ENCODE measurements at places on chromosomes 12 and 14.

DNA sequence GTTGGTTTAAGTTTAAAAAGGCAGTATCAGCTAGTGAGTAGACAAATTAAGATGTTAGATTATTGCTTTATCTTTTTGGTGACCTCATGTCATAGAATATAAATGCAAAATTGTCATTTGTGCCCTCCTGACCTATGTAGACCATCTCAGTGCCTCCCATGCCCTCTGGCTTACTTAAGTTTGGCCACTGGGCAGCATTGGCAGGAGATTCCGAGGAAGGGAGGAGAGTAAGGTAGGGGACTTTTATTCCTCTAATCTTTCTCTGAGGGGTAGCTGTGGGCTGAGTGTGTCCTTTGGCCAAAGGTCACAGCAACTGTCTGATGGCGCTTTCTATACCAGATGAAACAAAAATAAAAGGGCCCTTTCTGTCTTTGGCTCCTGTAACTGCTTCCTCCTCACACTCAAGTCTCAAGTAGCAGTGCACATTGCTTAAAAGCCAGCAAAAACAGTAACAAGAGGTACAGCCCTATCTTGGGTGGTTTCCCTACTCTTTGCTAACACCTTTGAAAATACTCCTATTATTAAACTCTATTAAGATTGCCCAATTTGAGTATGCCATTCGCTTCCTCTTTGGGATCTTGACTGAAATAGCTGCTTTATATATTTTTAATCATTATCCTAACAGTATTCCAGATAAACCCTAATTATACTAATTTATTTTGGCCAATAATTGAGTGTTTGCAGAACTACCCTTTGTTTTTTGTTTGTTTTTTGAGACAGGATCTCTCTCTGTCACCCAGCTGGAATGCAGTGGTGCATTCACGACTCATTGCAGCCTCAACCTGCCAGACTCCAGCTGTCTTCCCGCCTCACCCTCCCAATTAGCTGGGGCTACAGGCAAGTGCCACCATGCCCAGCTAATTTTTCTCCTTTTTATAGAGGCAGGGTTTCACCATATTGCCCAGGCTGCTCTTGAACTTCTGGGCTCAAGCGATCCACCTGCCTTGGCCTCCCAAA lies 56.5 kb upstream of the KCNH3 start:
- DNase-seq, result peak; percentile 51

DNA sequence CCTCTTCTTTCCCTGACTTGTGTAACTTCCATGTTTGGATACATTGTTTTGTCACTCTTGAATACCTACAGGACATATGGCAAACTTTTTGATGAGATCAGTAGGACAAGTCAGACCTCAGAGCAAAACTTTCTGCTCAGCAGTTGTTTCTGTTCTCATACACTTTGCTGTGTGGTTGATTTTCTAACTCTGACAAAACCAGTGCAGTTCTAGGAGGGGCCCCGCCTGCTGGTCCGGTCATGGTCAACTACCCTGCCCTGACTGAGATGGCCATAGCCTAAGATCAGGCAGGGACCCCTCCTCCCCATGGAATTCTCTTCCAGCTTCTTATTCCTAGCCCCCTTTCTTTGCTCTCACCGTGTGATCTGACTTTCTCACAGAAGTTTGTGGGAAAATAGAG lies 92.8 kb downstream of the OTOGL start:
- no peak for DNase-seq

DNA sequence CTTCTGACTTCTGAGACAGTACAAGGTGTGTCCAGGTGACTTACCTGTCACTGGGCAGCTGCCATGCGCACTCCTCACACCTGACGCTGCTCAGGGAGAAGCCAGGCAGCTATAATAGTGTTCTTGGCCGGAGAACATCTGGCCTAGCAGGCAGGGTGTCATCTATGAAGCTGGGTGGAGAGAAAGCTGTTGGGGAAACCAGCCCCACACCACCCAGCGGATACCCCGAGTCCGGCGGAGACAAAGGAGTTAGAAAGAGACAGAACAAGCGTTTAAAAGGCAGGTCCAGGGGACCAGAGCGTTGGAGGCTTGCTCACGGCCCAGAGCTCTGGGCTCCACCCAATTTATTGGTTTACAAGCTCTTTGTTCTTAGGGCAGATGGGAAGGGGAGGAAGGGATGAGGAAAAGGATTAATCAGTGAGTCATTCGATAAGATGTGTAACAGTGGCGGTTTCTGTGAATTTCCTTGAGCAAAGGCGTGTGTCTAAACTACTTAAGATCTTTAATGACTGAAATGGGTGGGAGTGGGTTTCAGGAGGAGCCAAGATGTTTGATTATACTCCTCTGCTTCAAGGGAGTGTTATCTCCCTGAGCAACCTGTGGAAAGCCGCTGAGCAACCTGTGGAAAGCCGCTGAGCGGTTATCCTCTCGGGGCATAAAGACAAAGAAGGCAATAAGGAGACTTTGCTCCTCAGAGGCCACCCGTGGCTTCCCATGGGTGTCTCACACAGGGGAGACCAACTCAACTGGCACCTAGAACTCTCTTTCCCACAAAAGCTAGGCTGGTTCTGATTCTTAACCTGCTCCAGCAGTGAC lies at the start of gene GALNT8:
GALNT8 (plus strand) TSS at position 580 of the 816 bp plus-strand sequence. CDS start 278 bp downstream, outside the sequence.
- no peak for DNase-seq

- DNase-seq, result no peak
These were observed 29.5 kb downstream of the VPS37B start for GRCh38 chr12:122866379-122866778.

GRCh38 chr12:2649201-2650030 lies 145.4 kb upstream of the FKBP4 start:
- no peak for DNase-seq

- DNase-seq, result peak; percentile 49
These were observed 98.7 kb downstream of the DDHD1 start for GRCh38 chr14:53054457-53054856.

- no peak for DNase-seq
These were observed 41.9 kb upstream of the MMP17 start for GRCh38 chr12:131786331-131786730.

GRCh38 chr12:92639017-92639416 lies 63.8 kb upstream of the PLEKHG7 start:
- no peak for DNase-seq

DNA sequence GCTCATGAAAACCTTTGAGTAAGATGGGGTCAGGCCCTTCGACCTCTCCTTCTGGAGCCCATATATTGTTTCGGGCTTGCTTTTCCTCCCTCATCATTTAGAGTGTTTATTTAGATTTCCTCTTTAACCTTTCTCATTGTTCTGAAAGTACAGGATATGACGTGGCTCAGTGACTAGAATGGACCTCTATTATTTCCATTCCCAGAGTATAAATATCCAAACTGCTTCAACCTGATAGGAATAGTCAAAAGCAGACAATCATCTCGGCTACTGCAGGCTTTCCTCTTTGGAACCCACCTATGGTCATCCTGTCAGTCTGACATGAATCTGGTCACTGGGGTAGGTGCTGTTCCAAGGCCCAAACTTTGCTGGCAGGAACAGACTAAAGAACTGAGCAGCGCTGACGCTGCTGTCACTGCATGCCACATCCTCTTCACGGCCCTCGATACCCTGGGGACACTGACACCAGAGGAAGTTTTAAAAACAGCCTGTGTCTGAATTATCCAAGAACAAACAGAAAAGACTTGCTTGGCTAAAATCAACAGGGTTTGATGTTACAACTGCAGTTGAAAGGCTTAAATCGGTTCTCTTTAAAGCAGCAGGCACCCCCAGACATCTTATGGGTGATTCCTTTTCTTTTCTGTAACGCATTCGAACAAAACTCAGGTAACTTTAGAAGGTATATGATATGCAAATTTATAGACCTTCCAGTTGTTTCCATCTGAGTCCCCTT lies 5.0 kb upstream of the DDX47 start:
- DNase-seq, result peak; percentile 50

DNA sequence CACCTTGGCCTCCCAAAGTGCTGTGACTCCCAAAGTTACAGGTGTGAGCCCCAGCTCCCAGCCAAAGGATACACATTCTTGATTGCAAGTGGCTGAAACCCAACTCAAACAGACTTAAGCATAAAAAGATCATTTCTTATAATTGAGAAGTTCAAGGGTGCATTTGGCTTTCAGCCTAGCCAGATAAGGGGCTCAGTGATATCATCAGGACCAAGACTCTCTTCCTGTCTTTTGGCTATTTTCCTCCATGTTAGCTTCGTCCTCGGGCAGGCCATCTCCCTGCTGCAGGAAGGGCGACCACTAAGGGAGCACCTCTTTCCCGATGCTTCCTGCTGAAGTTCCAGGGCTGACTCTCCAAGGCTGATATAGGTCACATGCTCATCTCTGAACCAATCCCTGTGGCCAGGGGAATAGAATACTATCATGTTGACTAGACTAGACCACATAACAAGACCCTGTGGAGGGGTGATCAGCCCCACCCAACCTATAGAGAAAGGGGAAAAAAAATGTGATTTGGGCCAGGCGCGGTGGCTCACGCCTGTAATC lies 9.8 kb upstream of the KRT8 start:
- no peak for DNase-seq

DNA sequence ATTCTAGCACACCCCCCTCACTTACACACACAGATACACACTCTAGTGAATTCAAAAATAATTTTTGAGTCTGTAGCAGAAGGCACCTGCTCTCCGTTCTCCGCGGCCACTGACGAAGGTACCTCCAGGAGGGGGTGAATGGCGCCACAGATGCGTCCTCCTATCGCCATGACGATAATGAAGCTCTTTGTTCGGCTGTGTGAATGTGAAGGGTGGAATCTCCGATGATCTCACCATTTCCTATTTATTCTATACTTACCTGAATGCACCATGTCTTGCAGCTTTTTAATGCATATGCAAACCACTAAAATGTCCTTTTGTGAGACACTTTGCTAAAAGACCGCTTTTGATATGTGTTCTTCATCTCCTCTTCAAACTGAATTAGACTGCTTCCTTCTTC lies 162.7 kb downstream of the EGLN3 start:
- no peak for DNase-seq

DNA sequence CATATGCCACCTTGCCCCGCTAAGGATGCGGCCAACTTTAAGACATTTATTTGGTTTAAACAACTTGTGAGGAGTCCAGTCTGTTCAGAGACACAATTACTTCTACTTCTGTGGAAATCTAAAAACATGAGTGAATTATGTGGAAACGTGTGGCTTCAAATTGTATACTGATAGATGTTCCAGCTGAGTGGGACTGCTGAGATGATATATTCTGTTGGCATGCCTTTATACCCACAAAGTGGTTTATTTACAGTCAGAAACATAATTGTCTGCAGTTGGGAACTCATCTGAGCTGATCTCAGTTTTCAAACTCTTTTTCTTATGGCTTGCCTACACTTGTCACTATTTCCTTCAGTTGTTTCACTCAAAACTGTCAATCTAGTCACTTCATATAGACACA lies 67.8 kb downstream of the FLRT2 start:
- DNase-seq, result no peak

DNA sequence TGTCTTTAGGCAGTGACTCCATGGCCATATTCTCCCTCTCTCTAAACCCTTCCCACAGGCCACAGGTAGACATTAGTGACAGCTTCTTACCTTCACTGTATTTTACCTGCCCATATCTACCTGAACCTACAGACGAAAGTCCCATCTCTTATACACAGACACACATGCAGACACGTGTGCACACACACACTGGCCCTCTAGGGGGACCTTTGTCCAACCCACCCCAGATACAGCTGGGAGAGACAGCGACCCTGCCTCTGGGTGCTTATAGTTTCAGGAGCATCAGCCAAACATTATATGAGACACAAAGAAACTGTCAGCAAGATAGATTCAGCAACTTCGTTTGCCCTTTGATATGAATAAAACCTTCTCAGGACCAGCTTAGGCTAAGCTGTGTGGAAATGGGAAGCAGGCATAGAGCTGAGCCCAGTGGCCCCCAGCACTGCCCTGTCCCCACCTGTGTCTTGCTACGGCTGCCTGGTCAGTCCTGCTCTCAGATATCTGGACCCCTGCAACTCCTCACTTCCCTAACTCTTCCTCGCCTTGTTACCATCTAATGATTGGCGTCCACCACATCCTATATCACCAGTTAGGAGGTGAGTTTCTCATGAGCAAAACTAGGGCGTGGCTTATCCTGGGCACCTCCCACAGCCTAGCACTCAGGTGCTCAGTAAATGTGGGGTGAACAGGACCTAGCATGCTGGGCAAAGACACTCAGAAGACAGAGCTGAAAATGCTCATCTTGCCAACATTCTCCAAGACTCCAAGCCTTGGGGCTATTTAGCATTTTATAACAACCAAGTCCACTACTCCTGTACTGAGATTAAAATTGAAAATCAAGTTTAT lies 12.0 kb upstream of the CD9 start:
- no peak for DNase-seq

- DNase-seq, result peak; percentile 9
These were observed 146.5 kb upstream of the MYL2 start for GRCh38 chr12:111066744-111067437.

DNA sequence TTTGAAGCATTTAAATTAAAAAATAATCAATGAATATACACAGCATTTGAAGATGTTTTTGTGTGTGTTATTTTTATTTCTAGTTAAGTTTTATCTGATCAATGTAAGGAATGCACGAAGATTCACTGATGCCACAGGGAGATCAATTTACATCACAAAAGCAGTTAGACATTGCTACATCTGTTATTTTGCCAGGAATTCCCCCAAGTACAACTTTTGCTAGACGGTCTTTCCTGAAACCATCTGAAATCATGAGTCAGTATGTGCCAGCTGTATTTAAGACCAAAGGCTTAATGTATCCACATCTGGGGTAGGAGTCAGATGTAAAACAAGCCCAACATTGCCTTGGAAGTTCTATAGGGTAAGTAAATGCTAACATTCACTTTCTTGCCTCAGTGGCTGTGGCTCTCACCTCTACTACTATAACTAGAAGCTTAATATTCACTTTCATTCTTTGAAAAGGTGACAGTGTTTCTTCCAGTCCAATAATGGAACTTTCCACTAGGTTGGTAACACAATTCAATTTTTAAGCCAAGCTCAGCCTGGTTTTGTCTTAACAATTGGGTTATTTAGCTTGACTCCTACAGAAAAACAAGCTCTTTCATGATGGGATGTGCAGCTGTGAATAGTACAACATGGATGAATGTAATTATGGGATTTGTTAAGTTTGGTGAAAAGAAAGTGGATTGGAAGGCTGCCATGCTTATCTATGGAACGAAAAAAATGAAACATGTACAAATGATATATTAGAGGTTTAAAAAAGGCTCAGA lies 385.4 kb upstream of the TMEM132C start:
- DNase-seq, result peak; percentile 14
